NCI-H345 (cell line): ENCODE measurements at places on chromosomes 5 and 9.

DNA sequence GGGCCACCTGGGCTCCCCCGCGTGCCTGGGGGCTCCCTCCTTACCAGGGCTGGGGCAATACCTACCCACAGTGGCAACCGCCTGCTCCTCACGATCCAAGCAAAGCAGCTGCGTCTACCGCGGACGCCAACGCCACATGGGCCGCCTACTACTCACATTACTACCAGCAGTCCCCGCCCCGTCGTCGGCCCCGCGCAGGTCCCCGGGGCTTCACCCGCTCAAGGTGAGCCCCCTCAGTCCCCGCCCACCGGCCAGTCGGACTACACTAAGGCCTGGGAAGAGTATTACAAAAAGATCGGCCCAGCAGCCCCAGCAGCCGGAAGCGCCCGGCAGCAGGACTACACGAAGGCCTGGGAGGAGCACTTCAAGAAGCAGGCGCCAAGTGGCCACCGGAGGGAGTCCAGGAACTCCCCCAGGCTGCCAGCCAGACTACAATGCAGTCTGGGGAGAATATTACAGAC is 106.0 kb upstream of the MTAP start:
- no peak for DNase-seq

- no peak for DNase-seq
Measured at GRCh38 chr5:72204946-72205345, 97.7 kb downstream of the MAP1B start.

- no peak for DNase-seq
Measured at GRCh38 chr9:99003308-99003707, 59.6 kb downstream of the COL15A1 start.

- DNase-seq = peak; percentile 37
Measured at GRCh38 chr5:16726538-16726946, 109.7 kb upstream of the RETREG1 start.

DNA sequence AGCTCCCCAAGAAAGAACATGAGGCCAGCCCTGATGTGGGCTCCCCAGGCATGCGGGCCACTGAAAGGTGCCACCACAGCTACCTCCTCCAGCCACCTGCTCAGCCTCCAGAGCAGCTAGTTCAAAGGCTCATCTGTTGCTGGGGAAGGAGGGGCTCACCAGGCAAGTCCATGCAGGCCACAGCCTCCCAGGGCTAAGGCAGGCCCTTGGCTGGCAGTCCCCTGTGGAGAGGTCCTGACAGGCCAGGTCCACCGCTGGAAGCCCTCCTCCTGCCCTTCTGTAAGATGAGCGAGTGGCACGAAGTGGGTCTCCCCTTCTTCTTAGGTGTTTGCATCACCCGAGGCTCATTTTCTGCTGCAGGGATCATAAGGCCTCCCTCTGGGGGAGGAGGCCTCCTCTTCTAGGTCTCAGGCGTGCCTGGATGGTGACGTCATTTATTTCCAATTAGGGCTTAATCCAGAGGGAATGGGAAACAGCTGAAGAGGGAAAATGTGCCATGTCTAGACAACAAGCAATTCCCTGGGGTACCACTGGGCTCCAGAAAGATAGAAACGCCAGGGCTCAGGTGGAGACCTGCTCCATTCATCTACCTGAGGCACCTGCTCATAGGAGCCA is 91.6 kb downstream of the CFAP90 start:
- DNase-seq = peak; percentile 27

DNA sequence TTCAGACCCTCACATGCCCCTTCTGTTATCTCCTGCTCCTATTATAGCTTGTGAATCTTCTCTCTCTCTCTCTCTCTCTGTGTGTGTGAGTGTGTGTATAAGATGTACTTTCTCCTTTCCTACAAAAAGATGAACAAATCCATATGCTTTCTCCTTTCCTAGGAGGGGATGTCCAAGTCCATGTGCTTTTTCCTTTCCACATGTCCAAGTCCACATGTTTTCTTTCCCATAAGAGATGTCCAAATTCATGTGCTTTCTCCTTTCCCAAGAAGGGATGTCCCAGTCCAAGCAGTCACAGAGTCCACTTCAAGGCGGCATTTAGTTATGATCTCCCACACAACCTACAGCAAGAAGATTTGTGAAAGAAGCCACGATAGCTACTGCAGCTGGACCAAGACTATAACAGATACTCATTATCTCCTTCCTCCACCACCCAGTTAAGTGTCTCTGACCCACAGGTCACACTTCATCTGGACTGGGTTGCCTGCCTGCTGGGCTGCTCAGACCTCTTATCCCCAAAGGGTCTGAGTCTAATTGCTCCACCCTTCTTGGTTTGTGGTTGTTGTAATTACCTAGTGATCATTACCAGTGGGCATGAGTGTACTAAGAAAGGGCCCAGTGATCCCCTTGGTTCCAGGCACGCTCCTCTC is 18.4 kb upstream of the FOXI1 start:
- no peak for DNase-seq

DNA sequence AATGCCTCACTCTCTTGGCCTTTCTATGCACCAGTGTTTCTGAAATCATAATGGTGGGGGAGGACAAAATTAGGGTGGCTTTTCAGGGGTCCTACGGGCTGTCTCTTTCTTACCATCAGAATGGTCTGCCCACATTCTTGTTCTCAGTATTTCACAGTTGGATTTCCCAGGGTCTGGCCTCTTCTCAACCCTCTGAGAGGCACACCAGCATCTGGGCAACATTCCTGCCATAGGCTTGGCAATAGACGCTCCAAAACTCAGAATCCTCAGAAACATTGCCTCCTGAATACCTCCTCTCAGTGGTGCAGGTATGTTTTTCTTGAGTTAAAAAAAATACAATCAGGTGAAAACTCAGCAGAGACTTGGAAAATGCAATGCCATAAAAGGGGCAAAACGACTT is 358.3 kb downstream of the NTRK2 start:
- DNase-seq = no peak

- no peak for DNase-seq
Measured at GRCh38 chr5:172612771-172613170, 28.3 kb upstream of the NEURL1B start.

- no peak for DNase-seq
Measured at GRCh38 chr5:153358315-153358976, 132.0 kb upstream of the GRIA1 start.
